ENCODE measurements at places on chromosomes 1 and 21.

DNA sequence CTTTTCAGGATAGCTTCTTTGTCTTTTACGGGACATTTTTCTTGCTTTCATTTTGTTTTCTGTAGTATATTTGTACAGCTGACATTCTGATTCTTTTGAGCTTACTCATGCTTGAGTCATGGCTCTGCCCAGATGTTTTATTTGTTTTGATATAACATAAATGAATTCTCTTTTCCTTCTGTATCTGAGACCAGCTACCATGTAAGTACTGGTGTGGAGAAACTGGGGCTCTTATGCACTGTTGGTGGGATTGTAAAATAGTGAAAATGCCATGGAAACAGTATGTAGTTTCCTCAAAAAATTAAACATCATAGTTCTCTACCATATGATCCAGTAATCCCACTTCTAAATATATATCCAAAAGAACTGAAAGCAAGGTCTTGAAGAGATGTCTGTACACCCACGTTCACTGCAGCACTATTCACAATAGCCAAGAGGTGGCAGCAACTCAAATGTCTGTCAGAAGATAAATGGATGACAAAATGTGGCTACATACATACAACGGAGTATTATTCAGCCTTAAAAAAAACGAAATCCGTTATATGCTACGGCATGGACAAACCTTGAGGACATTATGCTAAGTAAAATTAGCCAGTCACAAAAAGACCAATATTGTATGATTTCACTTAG lies 61.4 kb downstream of the EIF2B3 start:
- DNase-seq, result no peak

DNA sequence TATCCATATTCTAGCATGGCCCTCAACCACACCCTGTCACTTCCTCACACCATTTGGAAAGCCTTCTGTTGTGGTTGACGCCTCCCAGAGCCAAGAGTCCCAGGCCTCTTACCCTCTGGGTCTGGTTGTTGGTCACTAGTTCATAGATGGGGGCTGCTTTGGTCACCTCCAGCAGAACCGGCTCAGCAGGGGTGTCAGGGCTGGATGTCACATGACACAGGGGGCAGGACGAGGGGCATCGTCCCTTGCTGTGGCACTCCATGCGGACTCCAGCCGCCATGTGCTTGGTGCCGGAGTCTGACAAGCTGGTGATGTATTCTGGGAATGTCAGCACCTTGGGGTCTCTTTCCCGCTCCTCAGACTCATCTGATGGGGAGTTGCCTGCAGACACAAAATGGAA lies 270.1 kb downstream of the ASTN1 start:
- no peak for DNase-seq

DNA sequence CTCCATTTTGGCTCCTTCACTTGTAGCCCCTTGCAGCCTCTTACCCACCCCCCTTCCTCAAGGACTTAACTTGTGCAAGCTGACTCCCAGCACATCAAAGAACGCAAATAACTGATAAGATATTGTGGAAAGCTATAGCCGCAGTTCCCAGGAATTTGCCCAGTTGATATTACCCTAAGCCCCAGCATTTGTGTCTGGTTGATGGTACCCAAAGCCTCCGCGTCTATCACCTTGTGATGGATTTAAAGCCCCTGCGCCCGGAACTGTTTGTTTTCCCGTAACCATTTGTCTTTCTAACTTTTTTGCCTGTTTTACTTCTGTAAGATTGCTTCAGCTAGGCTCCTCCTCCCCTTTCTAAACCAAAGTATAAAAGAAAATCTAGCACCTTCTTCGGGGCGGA lies 5.9 kb downstream of the YARS1 start:
- DNase-seq, result no peak

DNA sequence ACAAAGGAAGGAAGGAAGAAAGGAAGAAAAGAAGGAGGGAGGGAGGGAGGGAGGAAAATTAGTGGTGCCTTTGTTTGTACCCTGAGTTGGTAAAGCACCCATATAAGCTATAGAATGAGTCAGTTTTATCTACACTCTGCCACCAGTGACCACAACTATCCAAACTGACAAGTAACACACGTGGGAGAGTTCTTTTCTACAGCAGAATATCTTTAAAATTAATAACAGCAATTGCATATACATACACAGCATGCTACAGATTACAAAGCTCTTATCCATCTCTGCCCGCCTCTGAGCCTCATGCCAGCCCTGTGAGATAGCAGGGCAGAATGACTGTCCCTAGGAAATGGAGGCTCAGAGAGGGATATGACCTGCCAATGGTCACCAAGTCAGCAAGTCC lies 20.3 kb downstream of the CDCP2 start:
- no peak for DNase-seq

GRCh38 chr21:42523941-42524340 lies 10.3 kb downstream of the SLC37A1 start:
- no peak for DNase-seq

- DNase-seq, result no peak
Measured at GRCh38 chr1:21192871-21193270, 16.2 kb upstream of the EIF4G3 start.

DNA sequence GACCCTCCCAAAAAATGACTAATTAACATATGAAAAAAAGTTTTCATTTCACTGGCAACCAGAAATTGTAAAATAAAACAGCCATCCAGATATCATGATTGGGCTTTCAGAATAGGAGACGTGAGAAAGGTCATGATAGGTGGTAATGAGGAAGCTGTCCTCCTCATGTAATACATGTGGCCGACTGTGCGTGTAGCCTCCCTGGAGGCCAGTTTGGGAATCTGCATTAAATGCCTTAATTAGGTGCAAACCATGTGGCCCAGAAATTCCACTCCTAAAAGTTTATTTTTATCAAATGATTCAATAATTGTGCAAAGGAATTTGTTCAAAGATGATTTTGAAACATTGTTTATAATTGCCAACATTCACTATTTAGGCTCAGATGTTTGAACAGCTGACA lies 127.6 kb upstream of the C1orf105 start:
- no peak for DNase-seq

GRCh38 chr1:28027660-28028059 lies 60.8 kb downstream of the EYA3 start:
- DNase-seq, result no peak

- no peak for DNase-seq
Measured at GRCh38 chr1:40872276-40872675, 10.1 kb upstream of the CITED4 start.

- no peak for DNase-seq
Measured at GRCh38 chr1:187999973-188000372, 1171.2 kb downstream of the PLA2G4A start.

DNA sequence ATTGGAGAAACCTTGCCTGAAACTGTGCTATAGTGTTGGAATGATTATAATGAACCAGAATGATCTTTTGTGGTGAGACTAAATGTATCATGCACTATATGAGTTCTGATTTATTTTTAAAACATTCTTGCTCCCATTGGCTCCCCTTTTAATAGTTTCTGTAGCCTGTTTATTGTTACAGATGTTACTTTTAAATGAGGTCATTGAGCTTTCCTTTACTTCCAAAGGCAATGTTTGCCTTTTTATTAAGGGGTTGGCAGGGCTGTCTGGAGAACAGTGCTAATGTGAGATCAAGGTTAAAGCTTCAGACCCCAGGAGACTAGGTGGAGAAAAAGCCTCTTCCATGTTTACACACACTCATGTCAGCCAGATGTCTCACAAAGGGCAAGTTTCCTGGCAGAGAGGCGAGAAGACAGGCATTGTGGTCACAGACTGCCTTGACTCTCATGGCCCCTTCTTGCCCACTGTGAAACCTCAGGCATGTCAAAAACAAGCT lies 120.6 kb upstream of the RAVER2 start:
- DNase-seq, result no peak

DNA sequence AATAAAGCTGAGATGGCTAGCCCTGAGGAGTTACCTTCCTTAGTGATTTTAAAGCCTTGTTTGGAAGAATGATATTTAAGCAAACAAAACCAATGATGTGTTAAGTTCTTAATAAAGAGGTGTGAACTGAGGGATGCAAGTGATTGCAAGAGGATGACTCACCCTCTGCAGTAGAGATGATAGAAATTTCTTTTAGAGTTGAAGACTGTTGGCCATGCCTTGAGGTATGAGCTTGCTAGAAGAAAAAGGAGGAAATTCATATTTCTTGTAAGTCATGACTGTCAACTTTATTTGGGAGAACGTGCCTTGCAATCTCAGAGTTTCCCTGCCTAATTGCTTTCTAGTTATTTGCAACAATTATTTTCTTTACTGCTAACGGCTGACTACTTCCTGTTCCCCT lies 94.7 kb downstream of the PLA2G4A start:
- DNase-seq, result no peak

DNA sequence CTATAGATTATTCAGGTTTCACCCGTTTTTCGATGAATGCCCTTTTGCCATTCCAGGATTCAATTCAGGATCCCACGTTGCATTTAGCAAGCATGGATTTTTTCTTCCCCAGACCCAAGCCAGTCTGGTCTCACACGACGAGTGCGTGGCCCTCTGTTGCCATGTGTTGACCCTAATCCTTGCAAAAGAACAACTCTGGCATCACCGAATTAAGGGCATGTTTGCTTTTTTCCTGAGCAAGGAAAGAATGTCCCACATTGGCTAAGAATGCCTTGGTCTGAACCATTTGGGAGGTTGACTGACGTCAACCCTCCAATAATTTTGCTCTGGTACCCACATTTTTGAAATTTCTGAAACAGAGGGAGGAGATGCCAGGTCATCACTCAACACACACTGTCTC lies 153.0 kb upstream of the WNT4 start:
- no peak for DNase-seq

DNA sequence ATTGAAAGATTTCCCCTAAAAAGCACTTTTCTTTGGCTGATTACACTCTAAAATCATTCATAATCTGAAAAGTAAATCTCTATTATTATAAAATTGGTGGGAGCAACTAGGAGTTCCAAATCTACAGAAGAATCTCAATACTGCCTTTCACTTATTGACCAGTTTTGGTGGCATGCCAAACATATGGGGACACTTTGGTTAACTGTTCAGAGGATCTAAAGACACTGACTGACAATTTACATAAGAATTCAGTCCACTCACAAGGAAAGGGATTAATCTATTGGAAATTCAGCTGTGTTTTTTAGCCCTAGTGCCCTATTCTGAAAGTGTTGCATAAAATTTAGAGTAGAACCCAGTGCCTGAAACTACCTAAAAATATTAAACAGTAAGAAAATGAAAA lies 113.6 kb downstream of the LRRC40 start:
- no peak for DNase-seq

DNA sequence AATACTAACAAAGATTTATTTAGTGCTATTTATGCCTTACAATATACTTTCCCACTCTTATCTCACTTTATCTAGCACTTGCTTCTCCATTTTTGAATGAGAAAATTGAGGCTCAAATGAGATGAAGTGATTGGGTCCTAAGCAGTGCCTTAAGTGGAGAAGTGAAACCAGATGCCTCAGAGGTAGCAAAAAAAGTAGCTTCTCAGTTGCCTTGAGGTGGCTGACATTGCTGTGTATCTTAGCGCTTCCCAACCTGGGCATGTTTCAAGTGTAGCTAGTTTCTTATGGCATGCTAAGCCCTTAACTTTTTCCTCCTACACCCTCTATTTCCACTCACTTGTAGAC lies 390.4 kb downstream of the OMA1 start:
- no peak for DNase-seq

DNA sequence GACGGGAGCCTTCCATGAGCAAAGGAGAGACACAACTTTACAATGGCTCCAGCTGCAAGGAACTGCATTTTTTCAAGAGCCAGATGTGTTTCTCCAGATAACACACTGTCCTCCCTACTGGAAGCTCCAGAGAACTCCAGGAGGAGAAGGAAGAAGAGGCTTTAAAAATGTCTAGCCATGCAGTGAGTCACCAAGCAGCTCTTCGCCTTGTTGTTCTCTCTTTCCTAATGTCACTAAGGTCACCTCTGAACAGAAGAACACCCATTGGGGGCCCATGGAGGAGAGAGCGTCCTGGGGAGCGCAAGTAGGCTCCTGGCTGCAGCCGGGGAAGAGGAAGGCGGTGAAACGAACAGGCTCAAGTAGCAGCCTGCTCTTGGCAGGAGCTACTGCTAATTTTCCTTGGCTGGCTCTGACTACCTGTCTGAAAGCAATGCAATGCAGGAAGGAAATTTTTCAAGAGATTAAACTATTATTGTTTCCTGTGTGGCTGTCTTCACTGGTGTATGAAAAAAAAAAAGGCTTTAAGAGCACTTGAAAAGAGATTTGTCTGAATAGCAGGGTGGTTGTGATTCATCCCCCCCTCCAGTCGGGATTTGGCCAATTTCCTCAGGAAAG lies 321.9 kb downstream of the SETD4 start:
- DNase-seq, result no peak

DNA sequence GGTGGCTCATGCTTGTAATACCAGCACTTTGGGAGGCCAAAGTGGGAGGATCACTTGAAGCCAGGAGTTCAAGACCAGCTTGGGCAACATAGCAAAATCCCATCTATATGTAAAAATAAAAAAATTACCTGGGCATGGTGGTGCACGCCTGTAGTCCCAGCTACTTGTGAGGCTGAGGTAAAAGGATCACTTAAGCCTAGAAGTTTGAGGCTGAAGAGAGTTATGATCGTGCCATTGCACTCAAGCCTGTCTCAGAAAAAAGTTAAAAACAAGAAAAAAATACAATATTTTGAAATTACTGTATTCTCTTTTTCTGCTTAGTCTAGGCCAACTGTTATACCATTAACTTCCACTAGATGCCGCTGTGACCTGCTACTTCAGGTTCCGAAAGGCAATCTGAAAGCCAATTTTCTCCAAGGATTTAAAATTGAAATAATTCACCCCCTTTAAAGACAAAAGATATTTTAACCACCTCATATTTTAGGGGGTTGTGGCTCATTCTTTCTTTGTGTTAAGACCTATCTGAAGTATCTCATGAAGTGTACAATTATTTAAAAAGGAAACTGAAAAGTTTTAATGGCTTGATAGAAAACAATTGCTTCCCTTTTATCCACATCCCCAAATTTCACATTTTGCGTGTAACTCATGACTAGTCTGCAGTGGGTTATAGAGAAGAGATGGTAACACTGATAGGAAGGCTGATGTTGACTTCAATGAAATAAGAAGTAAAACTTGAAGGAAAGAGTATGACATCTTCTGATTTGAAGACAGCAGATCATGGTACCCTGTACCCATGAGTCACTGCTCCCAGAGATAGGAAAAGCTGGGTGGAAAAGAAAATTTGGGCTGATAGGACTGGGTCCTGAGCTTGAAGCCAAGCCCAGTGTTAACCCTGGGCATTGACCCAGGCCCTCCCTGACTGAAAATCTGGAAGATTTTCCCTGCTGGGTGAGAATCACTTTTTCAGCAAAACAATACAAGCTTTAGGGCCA lies 24.4 kb upstream of the CLDN14 start:
- no peak for DNase-seq

DNA sequence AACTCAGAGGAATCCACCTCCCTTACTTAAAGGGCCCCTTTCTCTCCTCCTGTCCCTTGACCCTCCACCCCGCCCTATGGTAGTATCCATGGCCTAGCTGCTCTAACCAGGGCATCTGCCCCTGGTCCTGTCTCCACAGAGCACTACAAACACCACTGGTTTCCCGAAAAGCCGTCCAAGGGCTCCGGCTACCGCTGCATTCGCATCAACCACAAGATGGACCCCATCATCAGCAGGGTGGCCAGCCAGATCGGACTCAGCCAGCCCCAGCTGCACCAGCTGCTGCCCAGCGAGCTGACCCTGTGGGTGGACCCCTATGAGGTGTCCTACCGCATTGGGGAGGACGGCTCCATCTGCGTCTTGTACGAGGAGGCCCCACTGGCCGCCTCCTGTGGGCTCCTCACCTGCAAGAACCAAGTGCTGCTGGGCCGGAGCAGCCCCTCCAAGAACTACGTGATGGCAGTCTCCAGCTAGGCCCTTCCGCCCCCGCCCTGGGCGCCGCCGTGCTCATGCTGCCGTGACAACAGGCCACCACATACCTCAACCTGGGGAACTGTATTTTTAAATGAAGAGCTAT lies 1.7 kb downstream of the BTG2 start:
- DNase-seq, result no peak

Measured in stimulated activated CD8-positive, alpha-beta memory T cell treated with anti-CD3 and anti-CD28 coated beads, Interleukin-4, amount 100 ng/mL, for 4 hours (primary cell).